ENCODE measurements at places on chromosomes 6 and 20.

GRCh38 chr20:47150403-47151152 is 205.9 kb downstream of the ZMYND8 start:
- peak; percentile 88 for DNase-seq

- no peak for DNase-seq
These were observed 750 bp downstream of the MAP7 start for GRCh38 chr6:136549300-136550044.

DNA sequence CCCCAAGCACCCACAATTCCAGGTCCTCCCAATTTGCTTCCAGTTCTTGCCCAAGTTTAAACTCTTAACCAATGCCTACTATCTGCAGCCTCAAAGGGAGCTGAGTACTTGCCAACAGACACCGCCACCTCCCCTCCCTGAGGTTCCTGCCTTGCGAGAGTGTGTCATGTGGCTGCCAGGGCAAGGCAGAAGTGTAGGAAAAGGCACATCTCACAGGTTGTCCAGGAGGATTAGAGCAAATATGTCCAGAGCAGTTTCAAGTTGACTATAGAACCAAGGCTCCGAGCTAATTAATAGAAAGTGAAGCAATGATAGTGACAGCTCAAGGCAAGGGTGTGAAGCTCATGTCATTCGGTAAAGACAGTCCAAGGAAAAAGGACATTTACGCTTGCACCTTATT is 127.8 kb downstream of the ATXN1 start:
- DNase-seq: no peak

GRCh38 chr20:34579191-34579978 is 20.9 kb downstream of the MAP1LC3A start:
- DNase-seq: peak; percentile 94

- peak; percentile 92 for DNase-seq
These were observed 93.5 kb downstream of the RPS12 start for GRCh38 chr6:132907914-132908313.

DNA sequence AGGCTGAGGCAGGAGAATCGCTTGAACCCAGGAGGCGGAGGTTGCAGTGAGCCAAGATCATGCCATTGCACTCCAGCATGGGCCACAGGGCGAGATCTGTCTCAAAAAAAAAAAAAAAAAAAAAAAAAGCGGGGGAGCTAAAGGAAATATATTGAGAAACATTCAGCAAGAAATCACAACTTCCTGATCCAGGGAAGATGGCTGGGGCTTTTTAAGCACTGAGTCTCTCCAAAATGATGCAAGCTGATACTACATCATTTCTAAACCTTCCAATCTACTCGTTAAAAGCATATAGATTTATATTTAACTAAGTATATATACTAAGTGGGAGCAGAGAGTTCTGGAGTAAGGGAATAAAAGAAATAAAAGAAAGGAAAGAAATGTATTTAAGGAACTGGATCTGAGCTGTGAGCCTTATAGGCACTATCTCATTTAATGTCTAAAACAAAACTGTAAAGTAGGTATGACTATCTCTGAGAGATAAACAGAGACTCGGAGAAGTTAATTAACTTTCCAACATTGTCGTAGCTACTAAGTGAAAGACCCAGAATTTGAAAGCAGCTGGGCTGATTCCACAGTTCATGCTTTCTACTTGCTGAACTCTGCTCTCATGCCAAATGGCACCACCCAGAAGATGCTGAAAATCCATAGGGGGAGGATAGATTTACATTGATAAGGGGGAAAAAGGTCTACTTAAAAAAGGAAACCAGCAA is 215.0 kb upstream of the MARCKS start:
- DNase-seq: no peak

DNA sequence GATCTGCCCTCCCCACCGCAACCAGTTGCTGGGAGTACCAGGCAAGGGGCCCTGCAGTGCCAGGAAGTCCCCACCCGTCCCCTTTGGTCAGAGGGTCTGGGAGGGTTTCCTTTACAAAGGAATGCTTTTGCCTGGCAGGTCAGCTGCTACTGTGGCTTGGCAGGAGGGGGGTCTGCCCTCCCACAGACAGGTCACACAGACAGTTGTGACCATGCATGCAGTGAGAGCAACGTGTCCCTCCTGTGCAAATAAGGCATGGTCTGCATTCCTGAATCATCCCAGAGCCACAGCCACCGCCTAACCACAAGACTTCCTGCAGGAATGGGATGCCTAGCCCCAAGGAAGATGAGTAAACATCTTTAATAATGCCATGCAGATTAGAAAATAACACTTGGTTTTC is 439 bp upstream of the F13A1 start:
- DNase-seq: peak; percentile 24

GRCh38 chr20:44810061-44810390 is 320 bp downstream of the RIMS4 start:
- DNase-seq: no peak

DNA sequence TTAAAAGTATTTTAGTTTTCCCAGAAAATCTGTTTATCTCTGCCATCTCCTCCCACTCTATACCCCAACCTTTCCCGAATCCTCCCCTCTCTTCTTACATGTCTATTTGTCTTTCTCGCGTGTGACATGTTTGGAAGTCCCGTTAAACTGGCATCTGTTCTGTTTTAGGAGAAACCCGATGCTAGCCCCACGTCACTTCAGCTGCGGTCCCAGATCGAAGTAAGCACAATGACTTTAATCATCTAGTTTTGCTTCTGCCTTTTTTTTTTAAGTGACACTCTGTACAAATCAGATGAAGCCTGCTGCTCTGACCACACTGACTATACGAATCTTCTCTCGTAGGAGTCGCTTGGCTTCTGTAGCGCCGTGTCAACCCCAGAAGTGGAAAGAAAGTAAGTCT is 97.4 kb downstream of the SASH1 start:
- DNase-seq: no peak

DNA sequence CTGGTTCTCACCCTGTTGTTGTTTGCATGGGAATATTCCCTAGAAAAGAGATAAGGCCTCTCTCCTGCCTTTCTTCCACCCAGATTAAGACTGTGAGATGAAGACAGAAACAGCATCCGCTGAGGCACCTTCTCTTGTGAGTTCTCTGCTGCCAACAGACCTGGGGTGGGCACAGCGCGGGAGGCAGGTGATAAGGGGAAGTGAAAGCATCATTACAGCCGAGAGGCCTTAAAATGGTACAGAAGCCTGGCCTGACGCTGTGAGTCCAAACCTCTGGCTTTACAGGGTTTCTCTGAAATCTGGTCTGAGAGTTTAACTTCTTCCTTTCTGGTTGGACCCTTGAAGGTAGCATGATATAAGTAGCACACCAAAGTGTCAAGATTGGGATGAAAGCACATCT is 21.0 kb upstream of the IYD start:
- DNase-seq: no peak

GRCh38 chr20:57053793-57054552 is 212.5 kb downstream of the BMP7 start:
- DNase-seq: no peak

DNA sequence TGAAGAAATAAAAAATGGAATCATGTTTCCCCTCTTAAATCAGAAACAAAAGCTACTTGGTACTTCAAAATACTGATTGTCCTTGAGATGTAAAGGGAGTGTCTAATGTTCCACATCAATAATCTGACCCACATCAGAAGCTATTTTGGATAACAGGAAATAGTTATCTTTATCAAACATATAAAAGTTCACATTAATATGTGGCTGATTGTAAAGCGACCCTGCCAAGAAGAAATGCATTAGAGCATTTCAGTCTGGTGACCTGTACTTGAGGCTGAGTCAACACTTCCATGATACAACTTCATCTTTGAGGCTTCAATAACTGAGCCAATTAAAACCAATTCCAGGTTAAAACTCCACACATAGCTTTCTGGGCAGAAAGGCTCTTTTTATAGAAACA is 31.8 kb downstream of the SYNE1 start:
- no peak for DNase-seq
